ENCODE measurements at places on chromosomes 6 and 20.

GRCh38 chr20:46652699-46653098 is 1.4 kb upstream of the SLC13A3 start:
- DNase-seq = no peak

DNA sequence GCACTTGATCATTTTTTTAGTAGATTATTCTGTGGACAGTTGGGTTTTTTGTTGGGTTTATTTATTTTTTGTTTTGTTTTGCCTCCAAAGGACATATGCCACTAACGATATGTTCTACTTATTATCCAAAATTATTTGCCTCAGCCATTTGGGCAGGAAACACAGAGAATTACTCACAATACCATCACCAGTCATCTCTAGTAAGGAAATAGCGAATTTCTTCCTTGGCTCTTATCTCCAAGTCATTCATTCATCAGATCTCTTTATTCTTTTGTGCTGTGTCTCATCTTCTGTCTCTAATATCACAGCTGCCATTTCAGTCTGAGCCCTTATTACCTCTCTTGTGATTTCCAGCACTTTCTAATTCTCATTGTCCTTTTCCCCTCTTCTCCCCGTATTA is 130.4 kb upstream of the SMLR1 start:
- no peak for DNase-seq

DNA sequence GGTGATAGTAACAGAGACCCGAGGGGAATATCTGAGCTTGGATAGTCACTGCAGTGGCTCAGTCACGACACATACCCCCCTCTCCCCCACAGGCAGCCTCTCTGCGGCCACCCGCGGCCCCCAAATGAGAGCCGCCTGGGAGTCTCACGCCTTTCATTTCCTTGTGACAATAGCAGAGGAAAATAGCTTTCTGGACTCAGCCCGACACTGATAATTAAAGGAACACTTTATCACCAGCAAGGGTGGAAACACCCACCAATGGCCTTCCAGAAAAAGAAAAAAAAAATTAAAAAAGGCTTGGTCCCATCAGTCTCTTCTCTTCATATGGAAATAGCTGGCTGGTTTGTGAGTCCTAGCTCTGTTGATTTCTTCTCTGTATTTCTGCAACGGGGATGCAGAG is 35.1 kb upstream of the KCNG1 start:
- DNase-seq = no peak

GRCh38 chr6:4727671-4728435 is 48.4 kb upstream of the CDYL start:
- peak; percentile 15 for DNase-seq

DNA sequence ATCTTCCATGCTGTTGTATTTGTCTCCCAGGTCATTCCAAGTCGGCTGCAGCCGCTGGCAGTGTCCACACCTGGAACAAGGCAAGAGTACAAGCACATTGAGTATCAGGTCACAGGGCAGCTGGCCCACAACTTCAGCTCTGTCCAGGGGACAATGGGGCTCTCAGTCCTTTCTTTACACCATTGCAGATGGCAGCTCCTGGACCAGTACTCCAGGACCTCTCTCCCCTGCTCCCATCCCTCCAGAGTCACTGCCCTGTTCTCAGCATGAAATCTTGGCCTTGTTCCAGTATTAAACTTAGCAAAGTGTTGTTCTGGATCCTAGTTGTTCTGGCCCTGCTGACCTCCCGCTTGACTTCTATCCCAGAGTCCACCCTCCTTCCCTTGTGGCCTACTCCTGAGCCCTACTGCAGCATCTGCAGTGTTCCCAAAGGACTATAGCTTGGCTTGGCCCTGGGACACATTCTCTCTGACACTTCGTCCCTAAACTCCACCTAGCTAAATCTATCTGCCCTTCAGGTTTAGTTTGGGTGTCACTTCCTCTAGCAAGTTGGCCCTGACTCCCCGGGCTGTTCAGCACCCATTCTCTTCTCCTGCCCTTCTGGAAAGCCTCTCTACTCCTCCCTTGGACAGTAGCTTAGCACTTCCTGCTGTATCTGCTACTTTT is 5.8 kb downstream of the TXNDC5 start:
- DNase-seq = no peak

DNA sequence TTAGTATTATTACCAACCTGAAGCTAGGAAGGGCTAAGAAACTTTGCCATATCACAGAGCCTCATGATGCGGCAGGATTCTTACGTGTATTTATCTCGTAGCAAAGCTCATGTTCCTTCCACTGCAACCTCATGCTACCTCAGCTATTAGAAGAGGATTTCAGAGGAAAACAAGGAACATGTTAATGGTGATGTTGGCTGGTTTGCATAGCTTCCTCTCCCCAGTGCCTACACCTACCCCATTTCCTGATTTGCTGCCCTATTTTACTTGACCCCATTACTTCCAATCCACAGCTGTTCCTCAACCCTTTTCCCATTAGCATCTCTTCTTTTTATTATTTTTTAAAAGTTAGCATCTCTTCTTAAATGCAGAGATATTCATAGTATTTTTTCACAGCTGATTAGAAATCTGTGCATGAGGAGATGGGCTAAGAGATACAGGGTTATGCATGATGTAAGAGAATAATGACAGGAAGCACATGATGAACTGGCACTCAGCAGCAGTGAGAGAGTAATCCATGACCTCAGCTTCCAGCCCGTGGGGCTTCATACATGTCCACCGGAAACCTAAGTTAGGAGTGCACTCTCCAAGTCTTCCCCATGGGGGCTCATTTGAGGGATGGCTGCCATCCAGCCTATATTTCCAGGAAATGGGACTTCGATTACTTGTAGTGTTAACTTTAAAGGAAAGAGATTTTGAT is 106.1 kb upstream of the ASF1A start:
- no peak for DNase-seq

Measured in HuH-7 (cell line).